Adipose tissue (tissue), 3 donors: ENCODE measurements at places on chromosomes 7 and 10. TPM values are rescaled to one million over a fixed set of nuclear protein-coding genes. Genes with fewer than 3 reads are reported as not detected.

RTKN2 gene
- polyA plus RNA-seq, result 0.08 TPM

GJD4 gene
- polyA plus RNA-seq, result not detected

SEMA3E gene
- polyA plus RNA-seq, result 0.31 TPM

SP4 gene
- 2.0 TPM for polyA plus RNA-seq

ITGA8 gene
- 2.6 TPM for polyA plus RNA-seq

AKR1C4 gene
- not detected for polyA plus RNA-seq

SEPTIN14 gene
- not detected for polyA plus RNA-seq

NUTM2D gene
- polyA plus RNA-seq, result 2.4 TPM

TMEM130 gene
- polyA plus RNA-seq, result not detected

NANOS1 gene
- 1.6 TPM for polyA plus RNA-seq

PAX4 gene
- not detected for polyA plus RNA-seq

TPK1 gene
- polyA plus RNA-seq, result 1.4 TPM

TBX20 gene
- not detected for polyA plus RNA-seq

CYP2C19 gene
- not detected for polyA plus RNA-seq

ADCY1 gene
- polyA plus RNA-seq, result 2.7 TPM

GUSB gene
- 36.9 TPM for polyA plus RNA-seq

TFR2 gene
- polyA plus RNA-seq, result 0.22 TPM

CALML5 gene
- polyA plus RNA-seq, result not detected

UBE2D1 gene
- 13.7 TPM for polyA plus RNA-seq

FLNC gene
- polyA plus RNA-seq, result 9.3 TPM

PON3 gene
- 1.8 TPM for polyA plus RNA-seq

PITX3 gene
- 0.36 TPM for polyA plus RNA-seq

DAGLB gene
- 7.2 TPM for polyA plus RNA-seq

WBP1L gene
- polyA plus RNA-seq, result 64.1 TPM

HOXA3 gene
- 4.6 TPM for polyA plus RNA-seq

SFXN4 gene
- 24.5 TPM for polyA plus RNA-seq

C7orf33 gene
- polyA plus RNA-seq, result not detected

FAM13C gene
- 15.3 TPM for polyA plus RNA-seq

OR9A2 gene
- not detected for polyA plus RNA-seq

EBLN1 gene
- not detected for polyA plus RNA-seq
